ENCODE measurements at places on chromosomes 6 and 20.

DNA sequence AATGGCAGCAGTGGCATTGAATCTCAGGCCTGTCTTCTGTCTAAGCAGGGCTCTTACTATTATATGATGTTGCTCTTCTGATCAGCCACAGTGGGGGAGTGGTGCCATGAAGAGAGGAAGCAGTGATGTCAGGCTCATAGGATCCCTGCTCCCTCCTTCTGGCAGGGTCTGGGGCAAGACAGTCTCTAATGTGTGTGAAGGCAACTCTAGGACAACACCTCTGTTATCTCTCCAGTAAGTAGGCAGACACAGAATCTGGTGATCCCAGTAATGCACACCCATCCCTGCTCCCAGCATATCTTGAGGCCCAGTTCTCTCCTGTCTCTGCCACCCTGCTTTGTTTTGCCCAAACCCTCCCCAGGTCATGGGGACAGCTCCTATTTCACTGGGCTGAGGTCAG lies 8.8 kb downstream of the C20orf202 start:
- peak; percentile 7 for DNase-seq

GRCh38 chr20:41497186-41497895 lies 120.8 kb downstream of the CHD6 start:
- DNase-seq: no peak

GRCh38 chr20:22052025-22052650 lies 346.7 kb downstream of the PAX1 start:
- no peak for DNase-seq

DNA sequence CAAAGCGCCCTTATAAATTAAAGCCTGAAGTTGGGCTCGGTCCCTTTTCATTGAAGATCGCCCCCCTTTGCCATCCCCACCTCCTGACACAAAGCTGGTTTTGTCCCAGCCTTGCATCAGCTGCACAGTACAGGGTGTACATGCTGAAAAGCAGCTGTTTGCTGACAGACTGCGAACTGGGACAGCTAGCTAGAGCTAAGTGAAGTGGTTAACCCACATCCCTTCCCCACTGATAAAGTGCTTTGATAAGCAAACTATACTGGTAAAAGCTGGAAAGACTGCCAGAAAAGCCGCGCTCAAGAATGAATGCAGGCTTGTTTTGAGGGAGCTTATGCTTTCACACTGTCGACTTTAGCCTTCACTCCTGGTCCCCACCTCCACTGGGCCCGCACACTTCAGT lies 207.3 kb downstream of the GMDS start:
- DNase-seq: no peak

GRCh38 chr6:151803743-151804142 lies 3.7 kb upstream of the ESR1 start:
- DNase-seq: no peak

DNA sequence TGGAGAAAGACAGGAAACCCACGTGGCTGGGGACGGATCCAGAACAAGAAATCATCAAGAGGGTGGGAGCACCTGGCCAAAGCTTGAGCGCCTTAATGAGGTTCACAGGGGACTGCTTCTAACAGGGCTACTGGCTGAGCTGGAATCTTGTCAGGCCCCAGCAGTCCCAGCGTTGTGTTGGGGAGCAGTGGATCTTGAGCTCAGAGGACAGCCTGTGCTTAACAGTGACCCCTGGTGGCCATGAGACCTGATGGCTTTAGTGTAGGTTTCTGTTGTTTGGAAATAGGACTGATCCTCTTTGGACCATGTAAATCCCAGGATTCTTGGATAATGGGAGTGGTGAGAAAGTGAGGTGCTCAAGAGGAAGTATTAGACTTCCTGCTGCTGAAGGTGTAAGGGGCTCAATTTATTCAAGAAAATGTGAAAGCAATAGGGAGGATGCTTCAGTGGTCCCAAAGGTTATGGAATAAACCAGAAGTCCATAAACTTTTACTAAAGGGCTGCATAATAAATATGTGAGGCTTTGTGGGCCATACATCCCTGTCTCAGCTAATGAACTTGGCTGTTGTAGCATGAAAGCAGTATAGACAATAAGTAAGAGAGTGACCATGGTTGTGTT lies 216.2 kb downstream of the NFATC2 start:
- DNase-seq: peak; percentile 79

GRCh38 chr6:61886608-61887259 lies 399.3 kb downstream of the KHDRBS2 start:
- DNase-seq: no peak

- DNase-seq: peak; percentile 11
Observed at GRCh38 chr6:13296536-13296997, 31.8 kb downstream of the TBC1D7 start.

- peak; percentile 62 for DNase-seq
Observed at GRCh38 chr6:159595173-159595572, 97.9 kb downstream of the SOD2 start.

DNA sequence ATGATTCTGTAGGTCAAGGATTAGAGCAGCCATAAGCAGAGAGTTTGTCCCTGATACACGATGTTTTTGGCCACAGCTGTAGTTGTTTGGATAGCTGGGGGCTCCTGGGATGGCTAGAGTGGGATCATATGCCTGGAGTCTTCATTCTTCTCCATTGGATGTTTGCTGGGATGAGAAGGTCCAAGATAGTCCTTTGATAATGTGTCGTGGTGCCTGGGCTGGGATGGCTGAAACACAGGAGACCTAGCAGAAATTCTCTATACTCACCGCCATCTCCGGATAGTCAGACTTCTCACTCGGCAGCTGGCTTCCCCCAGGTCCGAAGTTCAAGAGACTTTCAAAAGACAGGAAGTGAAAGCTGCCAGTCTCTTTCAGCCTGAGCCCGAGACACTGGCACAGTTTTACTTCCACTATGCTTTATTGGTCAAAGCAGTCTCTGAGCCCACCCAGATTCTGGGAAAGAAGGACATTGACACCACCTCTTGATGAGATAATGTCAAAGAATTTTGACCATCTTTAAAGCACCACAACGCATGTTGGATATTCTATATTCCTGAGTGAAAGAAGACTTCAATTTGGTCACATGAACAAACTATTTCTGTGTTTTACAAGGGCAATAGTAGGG lies 16.0 kb downstream of the MARCKS start:
- DNase-seq: no peak

DNA sequence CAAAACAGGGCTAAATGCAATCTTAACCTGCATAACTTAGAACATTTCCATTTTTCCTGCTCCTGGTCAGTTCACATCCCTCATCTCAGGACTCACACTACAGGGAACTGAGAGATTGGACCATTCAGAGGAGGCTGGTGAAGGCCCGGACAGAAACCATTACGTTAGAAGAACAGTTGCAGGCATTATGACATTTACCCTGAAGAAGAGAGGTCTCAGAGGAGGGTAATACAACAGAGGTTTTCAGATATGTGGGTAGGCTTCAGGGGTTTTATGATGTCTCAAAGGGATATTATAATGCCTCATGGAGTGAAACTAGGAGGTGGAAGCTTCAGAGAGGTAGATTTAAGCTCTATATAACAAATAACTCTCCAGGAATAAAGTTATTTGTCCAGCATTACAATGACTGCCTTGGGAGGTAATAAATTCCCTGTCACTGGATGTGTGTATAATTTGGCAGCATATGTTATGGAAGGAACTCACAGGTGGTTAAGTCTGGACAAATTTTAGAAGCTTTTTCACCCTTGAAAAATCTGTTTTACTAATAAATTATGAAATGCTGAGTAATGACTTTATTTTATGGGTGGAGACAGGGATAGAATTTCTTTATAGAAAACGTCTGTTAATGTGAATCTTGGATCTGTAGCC lies 36.7 kb upstream of the RIPOR2 start:
- no peak for DNase-seq

DNA sequence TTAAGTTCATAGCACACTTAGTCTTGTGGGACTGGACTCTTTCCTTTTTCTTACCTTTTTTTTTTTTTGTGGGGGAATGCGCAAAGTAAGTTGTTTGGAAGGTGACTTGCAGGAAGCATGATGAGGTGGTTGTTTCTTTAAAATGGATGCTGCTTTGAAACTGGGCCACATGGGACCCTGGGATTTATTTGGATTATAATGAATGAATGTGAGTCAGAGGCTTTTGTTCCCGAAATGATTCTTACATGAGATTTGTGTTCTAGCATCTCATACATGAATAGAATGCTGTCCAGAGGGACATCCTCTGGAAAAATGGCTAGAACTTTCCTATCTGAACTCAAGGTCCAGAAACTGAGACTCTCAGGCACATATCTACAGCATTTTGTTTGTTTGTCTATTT lies 236.6 kb upstream of the RNF24 start:
- no peak for DNase-seq

DNA sequence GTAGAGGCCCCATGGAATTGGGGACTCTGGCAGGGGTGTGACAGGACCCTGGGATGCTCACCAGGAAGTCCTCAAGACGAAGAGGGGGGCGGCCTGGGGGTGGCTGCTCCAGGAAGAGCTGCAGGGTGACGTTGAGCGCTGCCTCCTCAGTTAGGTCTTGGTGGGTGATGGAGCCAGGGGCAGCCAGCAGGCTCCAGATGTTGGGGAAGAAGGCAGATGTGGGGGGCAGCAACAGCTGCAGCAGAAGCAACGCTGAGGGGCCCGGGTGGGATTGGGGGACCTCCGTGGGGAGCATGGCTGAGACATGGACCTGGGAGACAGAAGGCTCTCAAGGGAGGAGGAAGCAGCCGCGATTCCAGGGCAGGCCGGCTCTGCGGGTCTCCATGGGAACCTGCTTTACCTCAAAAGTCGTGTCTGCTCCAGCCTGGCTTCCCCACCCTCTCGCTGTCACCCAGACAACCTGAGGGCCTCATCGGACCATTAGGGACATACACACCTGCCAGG lies 591 bp downstream of the VWA7 start:
- peak; percentile 28 for DNase-seq

GRCh38 chr20:49510562-49511122 lies 28.2 kb upstream of the KCNB1 start:
- peak; percentile 69 for DNase-seq

DNA sequence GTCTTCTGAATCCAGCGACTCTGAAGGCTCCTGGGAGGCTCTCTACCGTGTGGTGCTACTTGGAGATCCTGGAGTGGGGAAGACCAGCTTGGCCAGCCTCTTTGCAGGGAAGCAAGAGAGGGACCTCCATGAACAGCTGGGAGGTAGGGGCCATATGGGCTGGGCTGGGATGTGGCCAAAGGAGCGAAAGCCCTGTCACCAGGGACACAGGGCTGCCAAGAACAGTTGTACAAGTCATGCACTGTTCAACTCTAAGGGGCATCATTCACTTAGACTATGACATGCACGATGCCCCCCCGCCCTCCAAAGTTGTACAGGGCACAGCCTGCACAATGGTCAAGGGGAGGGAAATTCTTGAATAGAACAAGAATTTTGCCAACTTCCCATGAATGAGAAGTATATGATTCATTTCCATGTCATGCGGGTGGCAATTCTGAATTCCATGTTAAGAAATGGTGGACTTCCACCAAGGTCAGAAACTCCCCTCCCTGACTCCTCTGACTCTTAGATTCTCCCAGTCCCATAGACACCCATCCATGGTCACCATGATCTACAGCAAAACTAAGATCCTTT lies 1.6 kb downstream of the REM1 start:
- peak; percentile 37 for DNase-seq

- peak; percentile 66 for DNase-seq
Observed at GRCh38 chr6:25788305-25788922, 33.9 kb downstream of the SLC17A4 start.

DNA sequence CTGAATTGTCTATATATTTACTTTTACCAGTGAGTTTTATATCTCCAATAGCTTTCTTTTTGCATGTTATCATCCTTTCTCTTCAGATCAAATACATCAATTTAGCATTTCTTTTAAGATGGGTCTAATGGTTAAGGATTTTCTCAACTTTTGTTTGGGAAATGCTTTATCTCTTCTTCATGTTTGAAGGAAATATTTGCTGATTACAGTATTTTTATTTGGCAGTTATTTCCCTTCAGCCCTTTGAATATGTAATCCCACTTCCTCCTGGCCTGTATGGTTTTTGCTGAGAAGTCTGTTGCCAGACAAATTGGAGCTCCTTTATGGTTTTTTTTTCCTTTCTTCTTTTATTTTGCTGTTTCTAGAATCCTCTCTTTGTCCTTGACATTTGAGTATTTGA lies 6.7 kb upstream of the CST9L start:
- DNase-seq: no peak

DNA sequence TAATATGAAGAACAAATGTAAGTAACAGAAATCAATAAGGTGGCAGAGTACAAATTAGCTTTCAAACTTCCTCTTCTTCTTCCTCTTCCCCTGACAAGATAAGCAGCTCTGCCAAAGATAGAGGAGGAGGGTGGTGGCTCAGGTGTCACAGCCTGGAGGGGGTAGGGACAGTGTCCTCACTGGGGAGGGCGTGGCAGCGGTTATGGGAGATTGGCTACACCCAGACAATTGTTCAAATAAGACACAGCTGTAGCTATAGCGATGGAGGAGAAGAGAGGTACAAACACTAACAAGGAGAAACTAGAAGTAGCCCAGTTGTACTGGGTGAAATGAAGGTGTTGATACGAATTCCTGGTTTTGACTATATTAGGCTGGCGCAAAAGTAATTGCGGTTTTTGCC lies 198.5 kb downstream of the TBXT start:
- DNase-seq: no peak

DNA sequence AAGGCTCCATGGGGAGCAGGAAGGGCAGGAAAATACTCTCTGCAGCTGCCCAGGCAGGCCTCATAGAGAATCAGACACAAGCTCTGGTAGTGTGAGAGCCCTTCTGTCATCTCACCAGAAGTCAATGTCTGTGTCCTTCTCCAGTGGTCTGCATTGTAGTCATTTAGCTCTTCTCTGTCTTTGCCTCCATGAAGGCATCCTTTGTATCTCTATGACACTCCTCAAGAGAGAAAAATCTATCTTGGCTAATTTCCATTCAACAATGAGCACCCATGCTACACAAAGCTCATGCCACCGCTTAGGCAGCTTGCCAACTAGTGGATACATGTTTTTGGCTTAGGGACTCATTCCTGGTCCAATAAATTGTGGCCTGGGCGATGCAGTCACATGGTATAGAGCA lies 92.1 kb downstream of the RNF217 start:
- no peak for DNase-seq

- peak; percentile 100 for DNase-seq
Observed at GRCh38 chr6:170438402-170438753, 114.7 kb downstream of the PSMB1 start.

- DNase-seq: no peak
Observed at GRCh38 chr6:18368277-18369105, 18.7 kb upstream of the RNF144B start.

GRCh38 chr20:412081-412480 lies 4.0 kb downstream of the RBCK1 start:
- no peak for DNase-seq

DNA sequence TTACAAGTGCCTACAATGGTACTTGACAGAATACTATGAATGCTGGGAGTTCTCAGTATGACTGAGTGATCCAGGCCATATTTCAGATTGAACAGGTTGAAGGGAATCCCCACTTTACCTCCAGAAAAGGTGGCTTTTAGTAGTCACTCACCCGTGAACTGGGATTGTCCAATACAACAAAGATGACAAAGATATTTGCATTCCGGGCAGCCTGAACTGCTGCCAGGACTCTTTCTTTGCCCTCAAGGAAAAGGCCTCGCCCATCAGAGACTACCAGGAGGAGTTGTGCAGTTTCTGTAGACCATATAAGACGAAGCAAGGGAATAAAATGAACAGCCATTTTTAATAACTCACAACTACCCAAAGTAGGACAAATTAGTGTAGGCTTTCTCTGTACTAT lies 6.3 kb upstream of the LYRM2 start:
- DNase-seq: no peak
